ENCODE measurements at places on chromosomes 6 and 20.

DNA sequence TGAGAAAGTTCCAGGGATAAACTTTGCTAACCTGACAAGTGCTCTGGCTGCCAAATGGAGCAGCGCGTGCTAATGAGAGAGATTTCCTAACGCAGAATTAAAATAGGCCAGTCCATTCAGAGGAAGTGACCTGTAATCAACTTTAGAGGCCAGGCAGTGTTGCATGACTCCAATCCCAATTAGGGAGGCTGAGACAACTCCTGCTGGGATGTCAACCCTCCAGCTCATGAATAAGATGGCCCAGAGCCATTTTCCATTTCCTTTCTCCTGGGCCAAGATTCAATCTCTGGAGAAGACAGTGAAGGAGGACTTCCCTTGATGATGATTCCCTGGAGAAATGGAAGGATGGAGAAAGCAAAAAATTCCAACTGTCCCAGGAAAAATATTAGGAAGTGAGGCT lies 241.5 kb upstream of the RNF24 start:
- DNase-seq = no peak

DNA sequence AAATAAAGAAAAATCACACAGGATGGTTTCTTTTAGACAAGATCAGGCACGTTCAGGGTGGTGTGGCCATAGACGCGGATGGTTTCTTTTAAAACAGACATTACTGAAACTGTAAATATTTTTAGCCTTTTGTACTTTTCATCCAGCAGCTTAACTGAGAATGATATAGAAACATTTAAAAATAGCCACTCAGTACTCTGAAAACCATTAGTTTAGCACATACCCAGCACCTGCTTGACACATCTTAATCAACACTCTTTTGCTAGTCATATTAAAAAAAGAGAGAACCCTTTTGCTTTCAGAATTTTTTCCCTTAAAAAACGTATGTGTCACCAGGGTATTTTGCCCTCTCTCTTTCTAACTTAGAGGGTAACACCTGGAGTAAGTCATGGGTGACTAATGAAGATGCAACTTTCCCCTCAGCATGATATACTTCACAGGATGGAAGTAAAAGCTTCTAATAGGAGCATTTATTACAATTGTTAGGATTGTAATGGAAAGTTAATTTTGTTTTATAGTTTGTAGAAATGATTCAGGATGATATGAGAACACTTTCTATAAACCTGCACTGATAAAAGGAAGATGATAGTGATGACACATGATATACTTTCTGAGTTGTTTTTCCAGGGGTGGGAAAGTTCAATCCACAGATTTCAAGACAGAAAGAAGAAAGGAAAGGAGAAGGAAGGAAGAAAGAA lies 45.2 kb downstream of the BACH2 start:
- no peak for DNase-seq

DNA sequence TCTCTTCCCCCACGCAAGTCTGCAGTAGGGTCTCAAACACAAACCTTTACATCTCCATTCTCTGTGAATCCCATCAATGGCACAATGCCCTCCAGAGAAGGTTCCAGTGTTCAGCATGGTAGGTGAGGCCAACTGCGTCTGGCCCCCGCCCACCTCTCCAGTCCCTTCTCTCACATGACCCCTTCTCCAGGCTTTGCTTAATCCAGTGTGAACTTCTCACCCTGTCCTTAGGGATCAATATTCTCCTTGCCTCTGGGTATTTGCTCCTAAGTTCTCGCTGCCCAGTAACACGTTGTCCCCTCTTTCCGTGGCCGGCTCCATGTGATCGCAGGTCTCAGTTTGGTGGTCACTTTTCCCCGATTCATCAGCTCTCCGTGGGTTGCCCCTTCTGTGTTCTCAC lies 225.1 kb upstream of the PMEPA1 start:
- no peak for DNase-seq

GRCh38 chr6:22807818-22808217 lies 238.5 kb downstream of the HDGFL1 start:
- DNase-seq = no peak

DNA sequence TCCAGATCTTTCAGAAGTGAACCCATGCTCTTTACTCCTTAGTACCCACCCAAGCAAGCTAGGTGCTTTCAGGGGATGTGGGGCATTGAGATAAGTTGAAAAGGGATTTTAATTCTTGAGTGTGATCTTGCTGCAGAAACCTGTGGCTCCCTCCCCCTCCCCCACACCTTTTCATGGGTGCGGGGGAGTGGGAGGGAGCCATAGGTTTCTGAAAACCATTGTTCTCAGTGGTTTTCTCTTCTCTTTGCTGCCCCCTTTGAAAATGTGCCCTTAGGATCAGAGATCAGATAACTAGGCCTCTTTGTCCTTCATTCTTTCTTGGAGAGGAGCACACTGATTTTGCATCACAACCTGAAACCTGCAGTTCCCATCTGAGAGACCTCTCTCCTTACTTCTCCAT lies 2.4 kb downstream of the PCSK2 start:
- DNase-seq = no peak

GRCh38 chr20:42549496-42549895 lies 640.2 kb downstream of the PTPRT start:
- no peak for DNase-seq

DNA sequence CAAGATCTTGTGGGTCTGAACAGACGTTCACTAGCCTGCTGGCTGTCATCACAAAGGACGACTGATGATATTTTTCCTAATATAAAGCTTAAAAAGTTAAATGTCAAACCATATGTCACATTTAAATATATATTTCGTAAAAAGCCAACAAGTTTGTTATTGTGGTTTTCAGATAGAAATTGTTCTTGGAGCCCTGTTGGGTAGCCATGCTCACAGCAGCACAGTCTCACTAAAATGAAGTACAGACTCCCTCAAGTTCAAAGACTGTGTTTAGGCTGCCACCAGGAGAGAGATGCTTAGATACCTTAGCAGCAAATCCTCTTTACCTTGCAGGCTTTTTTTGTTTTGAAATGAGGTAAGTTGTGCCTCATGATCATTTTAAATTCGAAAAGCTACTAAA lies 17.8 kb downstream of the EEF1E1 start:
- DNase-seq = no peak

- no peak for DNase-seq
Measured at GRCh38 chr20:51419646-51420045, 122.9 kb downstream of the NFATC2 start.

DNA sequence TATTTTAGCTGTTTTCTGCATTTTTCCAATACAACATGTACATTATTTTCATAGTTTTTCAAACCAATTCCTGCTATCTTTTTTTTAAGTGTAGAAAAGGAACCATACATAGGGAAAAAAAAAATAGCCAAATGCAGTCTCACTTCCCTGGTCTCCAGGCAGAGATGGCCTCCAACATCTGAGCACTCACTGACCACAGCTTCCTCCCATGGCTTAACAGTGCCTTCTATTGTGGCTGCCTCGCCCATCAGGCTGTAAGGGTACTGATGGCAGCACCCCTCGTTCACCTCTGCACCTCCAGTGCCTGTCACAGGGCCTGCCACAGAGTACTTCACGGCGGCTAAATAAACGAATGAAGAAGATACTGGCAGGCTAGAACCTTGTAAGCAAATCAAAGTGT lies 591.1 kb downstream of the PTPRT start:
- DNase-seq = no peak

DNA sequence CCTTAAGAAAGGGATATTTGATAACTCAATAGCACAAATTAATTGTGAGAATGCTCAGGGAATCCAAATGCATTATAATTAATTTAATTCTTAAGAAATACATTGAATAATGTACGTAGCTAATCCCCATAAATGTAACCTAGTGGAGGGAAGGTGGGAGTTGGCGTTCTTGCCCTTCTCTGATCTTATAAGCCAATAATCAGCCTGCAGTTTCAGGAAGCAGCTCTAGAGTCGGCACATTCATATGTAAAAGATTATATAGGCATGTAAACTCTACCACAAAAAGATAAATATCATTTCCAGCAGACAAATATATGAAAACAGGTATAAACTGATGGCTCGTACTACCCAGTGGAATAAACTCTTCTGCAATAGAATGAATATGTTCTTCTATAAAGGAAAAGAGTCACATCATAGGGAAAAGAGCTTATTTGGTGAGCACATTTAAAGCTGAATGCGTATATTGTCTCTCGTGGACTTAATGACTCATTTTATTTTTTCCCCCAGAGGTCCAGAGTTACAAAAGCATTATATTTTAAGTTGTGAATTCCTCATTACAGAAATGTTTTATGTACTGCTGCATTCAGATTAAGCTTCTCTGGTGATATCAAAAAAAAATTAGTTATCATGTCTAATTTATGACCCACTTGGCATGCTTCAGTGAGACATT lies 112.2 kb downstream of the TFAP2A start:
- no peak for DNase-seq

DNA sequence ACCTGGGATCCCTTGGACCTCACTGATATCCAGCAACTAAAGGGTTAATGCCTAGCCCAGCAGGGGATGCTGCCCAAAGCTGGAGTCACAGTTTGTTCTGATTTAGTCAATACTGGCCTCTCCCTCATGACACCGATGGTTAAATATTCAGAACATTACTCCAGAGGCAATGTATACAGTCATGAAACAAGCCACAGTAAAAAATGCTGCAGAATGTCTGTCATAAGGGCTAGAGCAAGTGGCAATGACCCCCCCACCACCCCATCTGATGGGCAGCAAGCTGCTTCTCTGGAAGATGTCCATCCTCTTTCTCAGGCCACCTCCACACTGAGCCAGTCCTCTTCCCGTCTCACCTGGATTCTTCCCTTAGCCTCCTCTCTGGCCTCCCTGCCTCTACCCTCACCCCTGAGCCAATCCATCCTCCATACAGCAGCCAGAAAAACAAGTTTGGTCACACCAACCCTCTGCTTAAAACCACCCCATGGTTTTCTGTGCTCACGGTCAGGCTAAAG lies 99.0 kb upstream of the KCNG1 start:
- DNase-seq = no peak

DNA sequence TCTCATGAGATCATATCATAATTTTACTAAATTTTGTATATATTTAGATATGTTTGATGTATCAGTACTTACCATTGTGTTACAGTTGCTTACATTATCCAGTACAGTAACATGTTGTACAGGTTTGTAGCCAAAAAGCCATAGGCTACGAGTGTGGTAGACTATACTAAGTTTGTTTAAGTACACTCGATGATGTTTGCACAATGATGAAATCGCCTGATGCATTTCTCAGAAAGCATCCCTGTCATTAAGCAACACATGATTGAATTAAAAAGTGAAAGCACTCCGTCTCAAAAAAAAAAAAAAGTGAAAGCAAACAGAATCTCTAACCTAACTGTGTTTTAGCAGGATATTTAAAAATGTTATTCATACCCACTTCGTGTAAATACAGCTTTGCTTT lies 104.9 kb upstream of the TFAP2D start:
- no peak for DNase-seq

DNA sequence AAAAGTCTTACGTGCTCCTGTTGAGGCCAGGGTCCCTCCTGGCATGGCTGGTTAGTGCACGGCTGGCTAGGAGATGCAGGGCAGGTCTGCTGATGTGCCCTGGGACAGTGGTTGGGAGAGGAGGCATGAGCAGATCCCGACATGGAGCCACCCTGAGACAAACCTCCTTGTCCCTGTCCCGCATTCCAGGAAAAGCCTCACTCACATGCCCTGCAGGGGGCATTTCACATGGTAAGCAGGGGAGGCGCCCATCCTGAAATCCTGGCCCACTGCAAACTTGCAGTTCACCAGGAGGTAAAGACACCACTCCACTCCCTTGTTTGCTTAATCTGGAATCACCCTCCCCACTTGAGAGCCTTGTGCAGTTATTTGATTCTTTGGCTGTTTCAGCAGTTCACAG lies 116.7 kb upstream of the SLC24A3 start:
- DNase-seq = no peak

- no peak for DNase-seq
Measured at GRCh38 chr6:13708736-13709135, 2.9 kb downstream of the RANBP9 start.

DNA sequence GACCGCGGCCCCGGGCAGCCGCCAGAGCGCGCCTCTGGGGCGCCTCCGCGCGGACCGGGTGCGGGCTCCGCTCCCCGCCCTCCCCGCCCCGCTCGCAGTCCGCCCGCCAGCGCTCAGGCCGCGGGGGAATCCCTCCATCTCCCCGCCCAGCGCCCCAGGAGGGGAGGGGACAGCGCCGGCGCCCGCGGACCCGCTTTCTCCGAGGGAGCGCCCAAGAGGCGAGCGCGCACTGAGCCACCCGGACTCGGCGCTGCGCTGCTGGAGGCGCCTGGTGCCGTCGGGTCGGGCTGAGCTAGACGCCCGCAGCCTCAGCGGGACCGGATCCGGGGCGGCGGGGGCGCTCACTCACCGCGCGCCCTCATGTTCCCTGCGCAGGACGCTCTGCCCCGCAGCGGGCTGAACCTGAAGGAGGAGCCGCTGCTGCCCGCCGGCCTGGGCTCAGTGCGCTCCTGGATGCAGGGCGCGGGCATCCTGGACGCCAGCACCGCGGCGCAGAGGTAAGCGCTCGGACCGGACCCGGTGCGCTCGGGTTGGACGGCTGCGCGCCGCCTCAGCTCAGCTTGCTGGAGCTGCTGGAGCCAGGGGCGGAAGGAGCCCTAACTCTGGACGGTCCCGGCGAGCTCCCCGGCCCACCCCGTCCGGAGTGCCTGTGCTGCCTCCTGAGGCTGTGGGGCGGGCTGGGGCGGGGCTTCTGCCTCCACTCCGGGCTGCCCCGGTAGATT lies 867 bp downstream of the EBF4 start:
- DNase-seq = peak; percentile 37

DNA sequence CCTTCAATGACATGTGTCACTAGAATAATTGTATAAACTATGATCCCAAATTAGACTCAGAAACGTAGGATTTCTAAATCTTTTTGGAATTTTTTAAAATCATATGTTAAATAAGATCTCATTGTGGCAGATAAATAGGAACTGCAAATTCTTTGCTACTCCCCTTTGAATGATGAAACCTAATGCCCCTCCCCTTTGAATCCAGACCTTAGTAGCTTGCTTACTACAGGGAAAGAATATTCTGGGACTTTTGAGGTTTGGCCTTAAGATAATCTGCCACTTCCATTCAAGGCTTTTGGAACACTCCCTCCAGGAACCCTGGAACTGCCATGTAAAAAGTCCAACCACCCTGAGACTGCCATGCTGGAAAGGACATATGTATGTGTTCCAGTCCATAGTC lies 7.1 kb downstream of the TDP2 start:
- DNase-seq = no peak

GRCh38 chr6:44043479-44044153 lies 83.6 kb downstream of the MRPL14 start:
- DNase-seq = no peak

- no peak for DNase-seq
Measured at GRCh38 chr6:128414943-128415342, 105.5 kb downstream of the PTPRK start.

All from stimulated activated CD4-positive, alpha-beta T cell treated with anti-CD3 and anti-CD28 coated beads, Interleukin-12 subunit alpha, Interleukin-12 subunit beta, amount 100 ng/mL, for 48 hours (primary cell).